ENCODE measurements at places on chromosomes 3 and 15.

- no peaks in the 10 kb centered on the region for H3K27me3 ChIP-seq
- H3K36me3 ChIP-seq: no peaks in the 10 kb centered on the region
- peaks cover 2% of the 10 kb centered on the region for H3K4me1 ChIP-seq
- H3K4me3 ChIP-seq: no peak overlapping the region
- H3K27ac ChIP-seq: no peak overlapping the region
Observed at GRCh38 chr15:101206176-101206591, 45.7 kb downstream of the CHSY1 start.

DNA sequence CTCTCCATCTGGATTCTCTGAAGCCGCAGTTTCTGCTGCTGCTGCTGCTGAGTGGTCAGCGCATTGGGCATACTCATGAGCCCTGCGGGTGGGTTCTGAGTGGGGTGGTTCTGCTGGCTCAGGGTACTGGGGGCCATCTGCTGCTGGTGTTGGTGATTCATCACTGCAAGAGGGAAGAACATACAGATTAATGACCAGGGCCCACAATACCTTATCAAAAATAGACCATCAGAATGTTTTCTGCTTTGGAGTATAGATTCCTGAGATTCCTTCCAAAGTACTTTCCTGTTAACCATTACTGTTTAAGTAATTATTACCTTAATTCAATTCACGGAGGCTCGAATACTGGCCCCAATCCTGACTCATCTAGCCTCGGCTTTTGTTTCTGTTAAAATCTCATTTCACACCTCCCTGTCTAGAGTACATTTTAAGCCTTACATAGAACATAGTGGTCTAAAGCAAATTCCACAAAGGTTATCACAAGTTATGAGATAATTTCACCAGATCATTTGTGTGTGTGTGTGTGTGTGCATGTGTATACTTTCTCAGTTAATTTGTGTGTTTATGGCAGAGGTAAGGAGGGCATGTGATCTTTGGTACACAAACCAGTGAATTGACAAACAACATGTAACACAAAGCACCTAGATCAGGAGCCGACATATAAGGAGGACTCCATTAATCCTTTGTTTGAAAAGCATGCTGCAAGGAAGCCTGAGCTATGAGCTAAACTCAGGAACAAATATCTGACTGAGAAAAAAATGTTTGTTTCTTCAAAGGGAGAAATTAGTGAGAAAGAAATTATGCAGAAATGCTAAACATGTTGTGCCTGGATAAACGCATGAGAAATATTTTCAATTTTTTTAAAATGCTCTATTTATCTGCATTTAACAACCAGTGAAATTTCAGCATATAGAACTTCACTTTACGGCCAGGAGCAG, 68.1 kb downstream of the TM4SF4 start:
- no peaks in the 10 kb centered on the region for H3K27me3 ChIP-seq
- peaks cover 3% of the 10 kb centered on the region for H3K4me1 ChIP-seq
- H3K4me3 ChIP-seq: no peak overlapping the region
- H3K27ac ChIP-seq: no peak overlapping the region
- H3K36me3 ChIP-seq: no peaks in the 10 kb centered on the region
- DNase-seq: peak; percentile 65

GRCh38 chr15:43135351-43135750, 2.0 kb downstream of the TMEM62 start:
- peaks cover 5% of the 10 kb centered on the region for H3K27me3 ChIP-seq
- H3K4me3 ChIP-seq: no peak overlapping the region
- DNase-seq: no peak
- no peak overlapping the region for H3K27ac ChIP-seq
- no peaks in the 10 kb centered on the region for H3K4me1 ChIP-seq

DNA sequence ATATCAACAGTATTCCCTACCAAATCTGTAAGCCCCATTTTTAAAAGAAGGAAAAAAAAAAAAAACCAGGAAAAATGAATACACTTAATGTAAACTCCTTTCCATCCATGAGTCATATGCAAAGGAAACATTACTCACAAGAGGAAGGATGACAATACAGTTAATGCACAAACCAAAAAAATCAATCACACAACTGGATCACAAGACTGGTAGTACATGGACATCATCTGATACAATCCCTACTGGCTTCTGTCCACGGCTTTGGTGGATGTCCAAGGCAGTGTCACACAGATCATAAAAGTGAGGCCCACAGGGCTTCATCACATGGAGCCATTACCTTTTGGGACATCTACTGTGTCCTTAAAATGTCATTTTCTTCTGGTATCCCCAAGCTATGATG, 44.0 kb downstream of the SUCLG2 start:
- no peaks in the 10 kb centered on the region for H3K36me3 ChIP-seq
- peaks cover 6% of the 10 kb centered on the region for H3K4me1 ChIP-seq
- no peak overlapping the region for H3K4me3 ChIP-seq

DNA sequence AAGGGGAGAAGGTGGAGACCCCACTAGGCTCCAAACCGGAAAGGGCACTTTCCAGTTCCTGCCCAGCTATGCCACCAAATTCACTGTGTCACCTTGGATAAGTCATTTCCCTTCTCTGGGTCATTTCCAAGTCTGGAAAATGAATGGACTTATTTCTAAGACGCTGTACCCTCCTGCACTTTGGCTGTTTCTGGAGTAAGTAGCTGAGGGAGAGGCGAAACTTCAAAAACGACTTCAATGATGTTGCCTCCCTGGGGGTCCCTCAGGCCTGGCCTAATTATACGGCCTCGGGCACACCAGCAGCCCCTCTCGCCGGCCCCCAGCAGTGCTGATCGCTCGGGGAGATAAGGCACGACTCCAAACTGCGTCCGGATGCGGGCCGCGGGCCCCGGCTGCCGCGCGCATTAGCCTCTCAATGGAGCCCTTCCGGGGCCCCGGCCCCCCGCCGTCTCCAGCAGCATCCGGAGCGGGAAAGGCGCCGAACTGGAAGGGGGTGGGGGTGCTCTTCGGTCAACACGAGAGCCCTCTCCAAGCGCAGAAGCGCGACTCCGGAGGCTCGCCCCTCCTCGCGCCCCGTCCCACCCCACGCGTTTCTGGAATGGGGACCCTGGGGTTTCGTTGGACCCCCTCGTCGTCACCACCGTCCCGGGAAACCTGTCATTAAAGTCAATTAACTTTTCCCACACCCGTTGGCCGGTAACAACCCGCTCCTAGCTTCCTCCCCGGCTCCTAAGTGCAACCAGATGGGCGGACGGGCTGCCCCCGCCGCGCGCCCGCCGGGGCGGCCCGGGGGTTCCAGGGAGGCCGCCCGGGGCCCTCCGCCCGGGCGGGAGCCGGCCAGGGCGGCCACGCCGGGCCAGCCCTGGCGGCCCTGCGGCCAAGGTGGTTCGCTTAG, 4.8 kb downstream of the HES1 start:
- H3K27me3 ChIP-seq: no peaks in the 10 kb centered on the region
- H3K27ac ChIP-seq: peak overlapping the region; percentile 100
- DNase-seq: peak; percentile 91
- no peaks in the 10 kb centered on the region for H3K36me3 ChIP-seq

DNA sequence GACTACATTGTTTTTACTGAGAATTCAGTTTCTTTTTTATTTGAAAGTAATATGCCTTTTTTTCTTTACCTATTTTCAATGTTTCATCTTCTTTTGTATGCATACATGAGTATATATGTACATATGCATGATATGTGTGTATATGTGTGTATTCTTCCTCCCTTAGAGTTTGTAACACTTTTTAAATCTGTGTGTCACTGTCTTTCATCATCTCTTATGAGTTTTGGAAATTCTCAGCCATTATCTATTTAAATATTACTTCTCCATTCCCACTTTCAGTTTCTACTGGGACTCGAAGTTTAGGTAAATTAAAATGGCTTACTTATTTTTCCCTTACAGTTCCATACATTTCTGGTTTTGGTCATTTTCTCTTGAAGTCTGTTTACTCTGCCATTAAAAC, 754.1 kb downstream of the GRM7 start:
- no peaks in the 10 kb centered on the region for H3K36me3 ChIP-seq
- H3K4me1 ChIP-seq: no peaks in the 10 kb centered on the region
- H3K4me3 ChIP-seq: no peak overlapping the region
- no peaks in the 10 kb centered on the region for H3K27me3 ChIP-seq

DNA sequence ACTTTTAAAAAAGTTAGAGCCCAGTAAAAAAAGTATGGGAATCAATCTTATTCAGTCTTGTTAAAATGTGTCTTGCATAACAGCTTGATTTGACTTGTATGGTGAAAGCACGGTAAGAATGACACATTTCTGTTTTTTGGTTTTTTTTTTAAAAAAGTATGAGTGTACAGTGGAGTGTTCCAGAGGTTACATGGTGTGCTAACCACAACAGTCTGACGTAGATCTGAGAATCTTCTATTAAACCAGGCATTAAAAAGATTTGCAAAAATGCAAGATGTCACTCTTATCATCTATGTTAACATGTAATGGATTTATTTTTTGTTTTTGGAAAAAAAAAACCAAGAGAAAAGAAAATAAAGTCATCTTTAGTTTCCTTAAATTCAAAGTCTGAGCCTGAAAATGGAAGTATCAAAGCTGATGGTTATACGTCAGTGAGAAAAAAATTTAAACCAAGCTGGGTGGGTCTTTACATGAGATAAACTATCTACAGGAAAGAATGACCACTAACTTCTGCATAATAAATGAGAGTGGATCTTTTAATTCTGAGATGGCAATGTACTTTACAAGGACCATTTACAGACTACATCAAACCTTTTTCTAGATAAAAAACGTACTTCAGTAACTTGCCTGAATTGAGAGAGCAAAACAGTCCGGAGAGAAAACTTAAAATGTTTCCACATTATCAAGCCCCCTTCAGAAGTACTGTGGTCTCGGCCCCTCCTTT, 1.6 kb downstream of the GABPB1 start:
- no peak for DNase-seq

DNA sequence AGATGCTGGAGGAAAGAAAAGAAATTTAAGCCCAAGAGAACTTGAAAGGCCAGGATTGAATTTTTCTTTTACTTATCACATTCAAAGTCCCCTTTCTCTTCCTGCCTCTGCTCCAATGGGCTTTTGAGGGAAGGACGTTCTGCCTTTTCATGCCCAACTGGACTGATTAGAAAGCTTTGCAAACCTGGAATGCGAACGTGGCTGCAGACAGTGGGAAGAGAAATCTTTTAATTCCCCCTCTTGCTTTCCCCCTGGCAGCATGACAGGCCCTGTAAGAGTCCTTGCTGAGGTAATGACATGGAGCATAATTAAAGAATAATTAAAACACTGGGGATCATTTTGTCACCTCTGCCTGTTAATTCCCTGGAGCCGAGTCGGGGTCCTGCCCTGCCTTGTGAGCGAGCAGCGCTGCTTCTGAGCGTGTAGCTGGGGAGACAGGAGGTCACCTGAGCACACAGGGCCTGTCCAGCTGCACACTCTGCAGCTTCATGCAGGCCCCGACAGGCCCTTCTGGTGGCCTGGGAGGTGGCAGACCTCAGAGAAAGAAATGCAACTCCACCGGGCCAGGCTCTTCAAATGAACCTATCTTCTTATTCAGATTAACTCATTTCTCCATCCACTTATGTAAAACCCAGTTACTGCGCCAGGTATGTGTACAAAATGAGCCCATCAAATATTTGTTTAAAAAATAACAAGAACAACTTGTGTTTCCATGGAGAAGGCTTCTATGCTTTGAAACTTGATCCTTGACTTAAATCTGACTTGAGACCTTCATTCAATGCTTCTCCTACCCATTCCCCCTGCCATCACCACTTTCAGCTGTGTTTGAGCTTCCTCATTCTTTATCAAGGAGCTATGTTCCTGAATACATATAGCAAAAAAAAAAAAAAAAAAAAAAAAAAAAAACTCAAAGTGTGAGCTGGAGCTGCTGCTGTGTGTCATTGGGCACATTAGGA, 628.2 kb upstream of the CFAP20DC start:
- H3K27ac ChIP-seq: no peak overlapping the region
- no peaks in the 10 kb centered on the region for H3K36me3 ChIP-seq
- no peak overlapping the region for H3K4me3 ChIP-seq
- no peaks in the 10 kb centered on the region for H3K4me1 ChIP-seq

Data from mesendoderm (in vitro differentiated cells).